ENCODE measurements at places on chromosomes 12 and 14. TPM values are rescaled to one million over a fixed set of nuclear protein-coding genes. Genes with fewer than 3 reads are reported as not detected.

TAS2R42 gene
- not detected for total RNA-seq

PTPRR gene
- not detected for total RNA-seq

- no peak overlapping the region for H3K4me3 ChIP-seq
- no peak for DNase-seq
- H3K27me3 ChIP-seq = no peaks in the 10 kb centered on the region
- no peaks in the 10 kb centered on the region for H3K4me1 ChIP-seq
- no peak overlapping the region for H3K27ac ChIP-seq
Measured at GRCh38 chr12:4714879-4715278, 5.3 kb upstream of the GALNT8 start.

DNA sequence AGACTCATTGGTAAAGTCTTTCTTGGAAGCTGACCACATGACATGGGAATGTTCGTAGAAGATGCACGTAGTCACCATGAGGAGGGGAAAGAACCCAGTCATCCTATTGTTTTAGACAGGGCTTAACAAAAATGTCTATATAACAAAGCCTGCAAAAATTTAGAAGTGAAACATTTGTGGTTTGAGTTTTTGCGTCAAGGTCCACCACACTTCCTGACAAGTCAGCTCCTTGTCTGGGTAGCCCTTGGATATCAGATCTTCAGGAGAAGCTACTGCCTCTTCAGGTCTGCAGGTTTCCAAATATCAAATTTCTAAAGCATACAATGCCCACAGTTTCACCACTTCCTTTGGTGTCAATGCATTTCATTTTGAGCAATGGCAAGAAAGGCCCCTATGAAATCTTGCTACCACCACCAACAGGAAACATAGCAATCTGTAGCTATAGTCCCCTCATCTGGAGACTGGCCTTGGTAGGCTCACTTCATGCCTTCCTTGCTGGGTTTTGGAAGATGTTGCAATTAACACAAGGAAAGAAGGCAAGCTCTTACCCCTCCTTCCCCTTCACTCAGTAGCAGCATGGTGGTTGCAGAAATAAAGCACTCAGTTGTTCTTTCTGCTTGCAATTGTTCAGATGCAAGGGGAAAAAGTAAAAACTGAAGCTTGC lies 235.2 kb downstream of the PCNX1 start:
- DNase-seq = peak; percentile 31
- H3K4me3 ChIP-seq = no peak overlapping the region
- peaks cover 27% of the 10 kb centered on the region for H3K4me1 ChIP-seq
- no peaks in the 10 kb centered on the region for H3K27me3 ChIP-seq
- no peak overlapping the region for H3K27ac ChIP-seq

DNA sequence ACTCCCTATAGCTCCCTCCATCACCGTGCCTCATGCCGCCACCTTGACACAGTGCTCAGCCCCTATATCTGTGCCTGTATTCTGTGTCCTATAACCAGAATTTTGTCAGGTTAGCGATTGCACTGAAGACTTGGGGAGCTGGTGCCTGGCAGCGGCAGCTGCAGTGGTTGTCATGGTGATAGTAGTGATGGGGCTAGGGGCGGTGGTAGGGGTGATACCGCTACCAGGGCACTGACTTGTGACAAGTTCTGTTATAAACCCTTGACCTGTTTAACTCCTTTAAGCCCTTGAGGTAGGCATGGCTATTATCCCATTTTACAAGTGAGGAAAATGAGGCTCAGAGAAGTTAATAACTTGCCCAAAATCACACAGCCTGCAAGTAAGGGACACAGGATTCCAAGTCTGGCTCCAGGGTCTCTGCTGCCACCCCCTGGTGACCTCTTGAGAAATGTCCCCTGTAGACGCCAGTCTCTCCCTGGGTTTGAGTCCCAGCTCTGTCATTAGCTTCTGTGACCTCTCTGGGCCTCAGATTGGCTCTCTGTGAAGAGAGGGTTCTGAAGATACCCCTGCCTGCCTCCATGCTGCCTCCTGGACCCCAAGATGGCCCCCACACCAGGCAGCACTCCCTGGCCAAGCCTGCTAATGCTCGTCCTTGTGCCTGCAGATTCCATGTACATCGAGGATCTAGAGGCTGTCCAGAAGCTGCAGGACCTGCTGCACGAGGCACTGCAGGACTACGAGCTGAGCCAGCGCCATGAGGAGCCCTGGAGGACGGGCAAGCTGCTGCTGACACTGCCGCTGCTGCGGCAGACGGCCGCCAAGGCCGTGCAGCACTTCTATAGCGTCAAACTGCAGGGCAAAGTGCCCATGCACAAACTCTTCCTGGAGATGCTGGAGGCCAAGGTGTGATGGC lies 121.9 kb downstream of the ESRRB start:
- no peaks in the 10 kb centered on the region for H3K4me1 ChIP-seq
- no peaks in the 10 kb centered on the region for H3K27me3 ChIP-seq
- no peaks in the 10 kb centered on the region for H3K36me3 ChIP-seq
- DNase-seq = no peak

- no peak for DNase-seq
Measured at GRCh38 chr12:98733667-98734350, 88.7 kb downstream of the APAF1 start.

DNA sequence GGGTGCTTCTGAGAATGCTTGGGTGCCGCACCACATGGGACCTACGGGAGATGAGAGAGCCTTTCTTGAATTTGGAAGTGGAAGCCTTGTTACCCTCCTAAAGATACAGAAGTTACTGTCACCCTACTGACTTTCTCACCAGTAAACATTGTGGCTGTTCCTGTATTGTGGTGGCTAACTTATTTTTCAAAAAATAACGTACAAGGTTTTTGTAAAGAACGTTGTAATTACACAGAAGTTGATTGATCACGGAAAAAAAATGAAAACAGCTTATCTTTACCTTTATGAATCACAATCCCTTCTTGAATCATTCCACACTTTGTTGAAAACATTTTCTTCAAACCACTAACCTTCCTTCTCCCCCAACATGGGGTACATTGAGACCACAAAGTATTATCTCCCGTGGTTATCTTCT lies 22.0 kb upstream of the PPFIBP1 start:
- H3K27me3 ChIP-seq = no peaks in the 10 kb centered on the region
- H3K4me1 ChIP-seq = no peaks in the 10 kb centered on the region
- no peaks in the 10 kb centered on the region for H3K36me3 ChIP-seq
- no peak overlapping the region for H3K27ac ChIP-seq
- no peak for DNase-seq

DNA sequence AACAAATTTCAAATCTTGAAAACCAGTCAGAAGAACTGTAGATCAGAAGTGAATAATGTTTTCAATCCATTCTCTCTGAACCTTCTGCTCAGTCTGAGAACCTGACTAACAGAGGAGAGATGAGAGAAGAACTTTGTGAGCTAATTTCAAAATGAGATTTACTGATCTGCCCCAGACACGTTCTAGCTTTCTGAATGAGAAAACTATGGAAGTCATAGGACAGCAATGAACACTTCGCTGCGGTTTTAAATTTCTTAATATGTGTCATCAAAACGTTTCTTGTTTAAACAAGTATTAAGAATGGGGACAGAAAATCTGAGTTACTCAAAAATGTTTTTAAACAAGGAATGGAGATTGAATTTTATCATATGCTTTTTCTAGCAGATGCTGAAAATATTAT lies 66.6 kb upstream of the FAR2 start:
- no peak for DNase-seq
- no peak overlapping the region for H3K4me3 ChIP-seq
- no peaks in the 10 kb centered on the region for H3K27me3 ChIP-seq

DNA sequence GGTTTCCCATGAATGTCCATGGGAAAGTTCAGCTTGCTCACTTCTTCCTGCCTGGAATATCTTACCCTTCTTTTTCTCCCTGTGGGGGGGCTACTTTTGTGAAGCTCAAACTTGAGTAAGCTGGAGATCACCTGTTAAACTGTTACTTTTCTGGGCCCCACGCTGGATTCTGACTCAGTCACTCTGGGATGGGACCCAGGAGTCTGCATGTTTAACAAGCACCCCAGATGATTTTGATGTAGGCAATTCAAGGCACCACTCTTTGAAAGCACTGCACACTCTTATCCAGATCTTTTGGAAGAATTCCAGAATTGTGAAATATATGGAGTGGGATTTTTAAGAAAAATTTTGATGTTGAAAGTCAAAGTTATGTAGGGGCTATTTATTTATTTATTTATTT lies 46.3 kb upstream of the IGF1 start:
- no peaks in the 10 kb centered on the region for H3K36me3 ChIP-seq
- no peak overlapping the region for H3K4me3 ChIP-seq
- DNase-seq = no peak
- no peaks in the 10 kb centered on the region for H3K4me1 ChIP-seq
- H3K27ac ChIP-seq = no peak overlapping the region
- no peaks in the 10 kb centered on the region for H3K27me3 ChIP-seq

DNA sequence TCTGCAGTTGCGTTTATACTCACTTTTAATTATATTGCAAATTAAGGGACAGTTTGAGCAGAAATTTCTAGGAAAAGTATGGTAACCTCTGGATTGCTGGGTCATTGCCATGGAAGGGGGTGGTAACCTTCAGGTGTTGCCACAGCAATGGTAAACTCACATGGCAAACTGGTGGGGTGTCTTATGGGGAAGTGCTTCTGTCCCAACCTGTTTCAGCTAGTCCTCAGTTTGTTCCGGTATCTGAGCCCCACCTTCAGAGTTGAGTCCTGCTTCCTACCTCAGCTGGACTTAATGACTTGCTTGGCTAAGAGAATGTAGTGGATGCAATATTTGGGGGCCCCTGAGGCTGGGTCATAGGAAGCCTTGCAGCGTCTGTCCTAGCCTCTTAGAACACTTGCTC lies 7.3 kb upstream of the CLMN start:
- no peaks in the 10 kb centered on the region for H3K27me3 ChIP-seq
- no peaks in the 10 kb centered on the region for H3K4me1 ChIP-seq
- no peak overlapping the region for H3K4me3 ChIP-seq
- H3K27ac ChIP-seq = no peak overlapping the region
- no peak for DNase-seq

DNA sequence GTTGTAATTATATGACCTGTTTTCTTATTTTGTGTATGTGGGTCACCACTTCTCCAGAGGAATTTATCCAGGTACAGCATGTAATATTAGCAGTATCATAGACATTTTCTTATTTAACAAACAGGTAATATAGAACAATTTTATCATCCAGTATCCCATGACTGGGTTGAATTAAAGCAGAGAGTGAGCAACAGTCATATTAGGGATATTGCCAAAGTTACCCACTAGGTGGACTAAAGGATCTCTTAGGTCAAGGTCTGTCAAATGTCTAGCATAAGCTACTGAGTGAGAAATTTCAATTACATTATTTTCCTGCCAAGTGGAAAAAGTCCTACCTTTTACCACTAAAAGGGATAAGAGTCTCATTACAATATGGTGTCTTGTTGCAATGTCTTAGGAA lies 62.1 kb upstream of the TRIM9 start:
- no peak overlapping the region for H3K27ac ChIP-seq
- DNase-seq = no peak
- H3K27me3 ChIP-seq = no peaks in the 10 kb centered on the region
- H3K4me3 ChIP-seq = no peak overlapping the region

DNA sequence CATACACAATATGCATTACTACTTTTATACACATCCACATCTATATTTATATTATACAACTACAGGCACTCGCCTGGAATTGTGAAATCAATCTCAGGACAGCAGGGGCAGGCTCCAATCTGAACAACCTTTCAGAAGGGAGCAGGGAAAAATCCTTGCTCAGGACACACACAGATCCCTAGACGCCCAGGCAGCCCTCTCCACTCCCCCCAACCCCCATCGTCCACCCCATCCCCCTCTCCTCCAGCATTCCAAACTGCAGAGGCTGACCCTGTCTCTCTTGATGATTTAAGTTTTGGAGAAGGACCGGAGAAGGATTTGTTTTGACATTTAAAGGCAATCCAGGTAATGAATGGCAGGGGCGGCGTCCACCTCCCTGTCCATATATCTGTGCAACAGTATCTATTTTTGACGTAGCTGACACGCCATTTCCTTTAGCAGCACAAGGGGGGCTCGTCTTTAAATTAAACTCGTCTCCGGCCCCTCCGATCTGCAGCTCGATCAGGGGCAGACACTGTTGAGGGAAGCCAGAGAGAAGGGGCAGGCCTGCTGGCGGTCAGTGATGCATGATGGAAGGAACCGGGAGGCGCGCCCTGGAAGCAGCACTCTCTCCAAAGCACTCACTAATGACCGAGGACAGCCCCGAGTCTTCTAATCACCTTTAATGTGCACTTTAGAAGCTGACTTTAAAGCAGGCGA lies 95.0 kb upstream of the TBX5 start:
- no peak for DNase-seq
- H3K4me3 ChIP-seq = no peak overlapping the region
- peaks cover 6% of the 10 kb centered on the region for H3K27me3 ChIP-seq
- H3K4me1 ChIP-seq = no peaks in the 10 kb centered on the region

DNA sequence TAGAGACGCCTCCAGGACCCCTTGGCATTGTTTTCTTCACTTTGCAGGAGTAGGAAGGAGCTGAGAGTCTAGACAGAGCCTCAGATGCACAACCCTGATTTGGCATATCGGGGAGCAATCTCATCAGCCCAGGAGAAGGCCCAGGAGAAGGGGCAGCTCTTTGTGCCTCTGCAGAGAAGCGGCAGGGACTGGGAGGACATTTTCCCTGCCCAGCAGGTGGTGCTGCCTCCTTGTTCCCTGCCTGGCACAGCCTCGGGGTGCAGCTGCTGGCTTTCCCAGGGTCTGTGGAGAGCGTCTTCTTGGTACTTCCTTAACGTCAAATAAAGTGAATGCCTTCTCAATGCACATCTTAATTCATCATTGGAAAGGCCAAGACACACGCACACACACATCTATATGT lies 419.5 kb downstream of the TMEM121 start:
- H3K27ac ChIP-seq = no peak overlapping the region
- H3K27me3 ChIP-seq = no peaks in the 10 kb centered on the region
- H3K36me3 ChIP-seq = no peaks in the 10 kb centered on the region
- no peak overlapping the region for H3K4me3 ChIP-seq
- peaks cover 7% of the 10 kb centered on the region for H3K4me1 ChIP-seq
- no peak for DNase-seq

Measured in CD4-positive, alpha-beta memory T cell (primary cell).